ENCODE measurements at places on chromosomes 1 and 21.

GRCh38 chr1:204107892-204108291 is 35.0 kb downstream of the SOX13 start:
- DNase-seq = no peak

- no peak for DNase-seq
These were observed 9.4 kb upstream of the S100A8 start for GRCh38 chr1:153400244-153400643.

GRCh38 chr1:34328281-34328799 is 151.6 kb downstream of the C1orf94 start:
- DNase-seq = no peak

GRCh38 chr1:20936621-20937020 is 149.5 kb upstream of the HP1BP3 start:
- DNase-seq = peak; percentile 3

GRCh38 chr1:74402873-74403272 is 109.5 kb downstream of the LRRC53 start:
- no peak for DNase-seq

GRCh38 chr1:5967351-5968160 is 24.7 kb downstream of the NPHP4 start:
- DNase-seq = no peak

GRCh38 chr1:157369808-157370521 is 182.3 kb downstream of the FCRL5 start:
- DNase-seq = peak; percentile 42

DNA sequence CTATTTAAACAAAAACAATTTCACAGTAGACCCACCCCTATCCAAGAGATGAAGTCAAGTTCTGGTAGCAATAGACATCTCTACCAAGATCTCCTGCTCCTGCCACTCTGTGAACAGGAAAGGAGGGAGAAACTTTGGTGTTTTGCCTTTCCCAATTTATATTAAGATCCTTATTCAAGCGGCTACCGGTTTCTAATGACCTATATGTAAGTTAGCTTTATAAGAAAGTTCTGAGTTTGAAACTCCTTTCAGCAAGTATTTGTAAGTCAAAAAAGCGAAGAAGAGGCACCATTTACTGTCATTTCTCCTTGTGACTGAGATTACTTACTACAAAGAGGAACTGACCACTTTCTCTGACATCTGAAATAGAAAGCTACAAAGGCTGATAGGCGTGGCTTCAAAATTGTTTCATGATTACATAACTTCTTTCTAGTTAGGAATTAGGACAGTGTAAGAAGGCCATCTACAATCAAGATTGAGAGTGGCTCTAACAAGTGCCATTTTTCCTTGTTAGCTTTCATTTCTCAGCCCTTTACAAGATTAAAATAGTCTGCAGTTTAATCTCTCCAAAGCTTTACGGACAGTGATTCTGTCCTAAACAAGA is at the start of gene MNDA:
MNDA (plus strand) TSS at position 448 of the 604 bp plus-strand sequence. CDS start 10,803 bp downstream, outside the sequence.
- no peak for DNase-seq

GRCh38 chr1:219159946-219160645 is 13.6 kb upstream of the LYPLAL1 start:
- DNase-seq = no peak

- no peak for DNase-seq
These were observed 658.1 kb upstream of the PRMT6 start for GRCh38 chr1:106398391-106398790.

- no peak for DNase-seq
These were observed 127.9 kb downstream of the CSMD2 start for GRCh38 chr1:34037109-34037508.

- no peak for DNase-seq
These were observed 530.5 kb downstream of the PTBP2 start for GRCh38 chr1:97252076-97252475.

GRCh38 chr1:232291681-232292080 is 338.3 kb downstream of the SIPA1L2 start:
- no peak for DNase-seq

DNA sequence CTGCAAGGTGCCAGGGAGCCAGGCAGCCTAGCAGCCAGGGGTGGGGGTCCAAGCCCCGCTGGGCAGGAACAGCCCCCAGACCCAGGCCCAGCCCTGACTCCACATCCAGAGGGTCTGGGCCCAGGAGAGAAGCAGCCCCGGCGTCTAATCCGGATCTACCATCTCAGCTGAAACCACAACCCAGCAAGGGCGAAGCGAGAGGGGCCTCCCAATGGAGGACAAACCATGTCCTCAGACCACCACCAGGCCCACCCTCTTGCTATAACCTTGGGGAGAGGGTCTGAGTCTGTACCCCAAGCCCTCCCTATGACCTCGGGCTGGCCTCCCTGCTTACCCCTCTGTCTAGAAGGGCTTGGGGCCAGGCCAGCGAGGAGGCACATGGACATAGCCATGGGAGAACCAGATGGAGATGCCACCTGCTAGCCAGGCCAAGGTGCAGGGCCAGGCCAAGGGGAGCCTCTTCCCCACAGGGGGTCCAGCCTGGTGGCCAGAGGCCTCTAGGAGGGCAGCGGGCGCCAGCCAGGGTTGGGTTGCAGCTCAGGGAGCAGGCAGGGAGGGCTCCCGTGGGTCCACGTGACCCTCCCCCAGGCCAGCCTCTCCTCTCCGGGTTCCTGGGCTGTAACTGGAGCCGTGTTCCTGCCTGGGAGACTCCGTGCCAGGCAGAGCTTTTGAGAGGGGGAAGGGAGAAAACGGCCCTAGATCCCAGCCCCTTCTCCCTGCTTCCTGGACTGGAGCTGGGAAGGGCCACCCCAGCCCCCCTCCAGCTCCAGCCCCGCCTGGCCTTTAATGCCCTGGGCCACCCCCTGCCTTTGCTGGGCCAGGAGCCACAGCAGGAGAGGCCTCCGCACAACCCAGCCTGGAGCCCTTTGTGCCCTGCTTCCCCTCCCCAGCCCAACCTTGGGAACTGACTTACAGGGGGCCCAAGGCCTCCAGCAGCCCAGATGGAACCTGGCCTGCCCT is 2.5 kb downstream of the WNT9A start:
- DNase-seq = no peak

Data from hepatic stellate cell (primary cell).